ENCODE measurements at places on chromosomes 11 and 22. TPM values are rescaled to one million over a fixed set of nuclear protein-coding genes. Genes with fewer than 3 reads are reported as not detected.

- peak; percentile 58 for DNase-seq
Observed at GRCh38 chr11:33773404-33773986, 825 bp downstream of the FBXO3 start.

DNA sequence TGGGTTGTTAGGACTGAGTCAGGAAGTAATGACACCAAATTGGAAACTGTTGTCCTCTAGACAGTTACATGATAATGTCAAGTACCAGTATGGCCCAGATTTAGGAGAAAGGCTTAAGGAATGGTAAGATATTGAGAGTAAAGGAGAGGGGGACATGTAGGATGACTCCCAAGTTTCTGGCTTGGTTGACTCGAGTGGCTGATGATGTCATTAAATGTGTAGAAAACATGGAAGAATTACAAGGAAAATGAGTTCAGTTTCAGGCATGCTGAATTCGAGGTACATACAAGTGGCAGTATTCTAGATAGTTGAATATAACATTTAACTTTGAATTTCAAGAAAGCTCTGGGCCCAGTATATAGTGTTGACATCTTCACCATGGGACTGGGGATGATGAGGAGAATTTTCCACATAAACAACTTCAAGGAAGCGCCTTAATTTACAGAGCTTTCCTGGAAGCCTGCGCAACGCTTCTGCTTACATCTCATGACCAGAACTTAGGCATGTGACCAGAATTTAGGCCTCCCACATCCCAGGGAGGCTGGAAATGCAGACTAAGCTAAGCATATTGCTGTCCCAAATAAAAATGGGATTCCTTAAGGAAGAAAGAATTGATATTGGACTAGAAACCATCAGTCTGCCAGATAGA, 3.8 kb downstream of the CFAP300 start:
- no peak for DNase-seq

DNA sequence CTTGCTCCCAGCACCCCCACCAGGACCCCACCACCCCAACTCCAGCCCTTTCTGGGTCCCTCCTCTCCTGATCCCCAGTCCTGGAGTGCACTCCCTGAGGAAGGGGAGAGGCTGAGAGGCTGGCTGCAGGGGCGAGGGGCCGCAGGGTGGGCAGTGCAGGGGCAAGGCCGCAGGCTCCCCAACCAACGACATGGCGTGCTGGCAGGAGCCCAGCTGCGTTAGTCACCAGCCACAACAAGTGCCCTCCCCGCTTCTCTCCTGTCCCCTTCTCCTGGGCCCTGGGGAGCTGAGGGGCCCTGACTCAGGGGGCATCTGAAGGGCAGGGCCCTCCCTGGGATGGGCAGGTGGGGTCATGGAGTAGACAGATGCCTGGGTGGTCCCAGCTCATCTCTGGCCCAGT, 2.3 kb downstream of the CABP7 start:
- DNase-seq, result peak; percentile 20

DNA sequence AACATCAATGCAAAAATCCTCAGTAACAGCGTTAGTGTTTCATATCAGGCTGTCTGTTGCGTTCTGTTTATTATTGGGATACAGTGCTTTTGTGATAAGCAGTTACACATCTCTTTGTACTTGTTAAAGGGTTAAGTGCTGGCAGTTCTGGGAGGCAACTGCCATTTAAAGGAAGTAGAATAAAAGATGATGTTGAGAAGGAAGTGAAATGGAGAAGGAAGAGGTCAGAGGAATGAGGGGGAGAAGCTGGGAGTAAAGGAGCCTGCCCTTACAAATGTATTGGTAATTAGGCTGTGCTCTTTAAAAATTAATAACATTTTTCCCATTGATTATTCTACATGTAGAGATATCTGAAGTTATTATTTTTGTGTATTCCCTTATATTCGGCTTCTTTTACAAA, 674.7 kb downstream of the NTM start:
- no peak for DNase-seq

- DNase-seq, result no peak
Observed at GRCh38 chr22:34842630-34843029, 223.3 kb upstream of the ISX start.

DNA sequence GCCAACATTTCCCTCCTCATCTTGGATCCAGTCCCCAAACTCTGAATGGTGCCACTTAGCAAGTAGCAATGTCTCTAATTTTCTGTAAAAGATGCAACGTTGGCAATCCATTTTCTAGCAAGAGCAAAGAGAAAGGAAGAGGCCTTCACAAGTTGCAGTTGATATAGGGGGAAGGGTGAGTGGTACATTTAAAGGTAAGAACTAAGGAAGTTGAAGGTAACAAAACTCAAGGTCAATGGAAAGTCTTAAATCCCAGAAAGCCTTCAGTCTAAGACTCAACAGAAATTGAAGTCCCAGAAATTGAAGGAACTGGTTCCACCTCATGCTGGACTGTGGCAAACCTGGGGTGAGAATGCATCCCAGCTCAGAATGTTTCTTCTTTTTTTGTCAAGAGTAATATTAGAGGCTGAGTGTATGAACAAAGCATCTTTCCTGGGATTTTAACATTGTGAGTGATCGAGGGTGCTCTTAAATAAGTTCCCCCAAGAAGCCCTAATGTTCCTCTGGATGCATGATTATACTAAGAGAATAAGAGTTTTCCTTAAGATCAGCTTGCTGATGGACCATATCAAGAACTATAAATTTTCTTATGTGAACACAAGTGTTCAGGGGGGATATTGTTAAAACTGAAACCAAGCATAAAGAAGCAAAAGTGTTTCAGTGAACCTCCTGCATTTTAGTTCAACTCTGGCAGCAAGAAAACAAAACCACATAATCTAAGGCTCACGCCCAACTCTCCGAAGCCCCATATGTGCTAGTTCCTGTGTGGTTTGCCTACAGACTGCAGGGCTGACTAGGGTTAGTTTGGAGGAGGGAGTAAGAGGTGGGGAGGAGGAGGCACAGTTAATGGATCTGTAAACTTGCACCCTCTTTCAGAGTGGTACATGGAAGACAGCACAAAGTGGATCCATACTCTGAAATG, at the start of gene GRAP2:
Gene GRAP2, plus strand, starts transcription at position 779 of the 922 bp plus-strand sequence. CDS start 46,023 bp downstream, outside the sequence.
- no peak for DNase-seq

GRCh38 chr11:13354335-13354734, 76.7 kb downstream of the BMAL1 start:
- DNase-seq, result peak; percentile 30

DNA sequence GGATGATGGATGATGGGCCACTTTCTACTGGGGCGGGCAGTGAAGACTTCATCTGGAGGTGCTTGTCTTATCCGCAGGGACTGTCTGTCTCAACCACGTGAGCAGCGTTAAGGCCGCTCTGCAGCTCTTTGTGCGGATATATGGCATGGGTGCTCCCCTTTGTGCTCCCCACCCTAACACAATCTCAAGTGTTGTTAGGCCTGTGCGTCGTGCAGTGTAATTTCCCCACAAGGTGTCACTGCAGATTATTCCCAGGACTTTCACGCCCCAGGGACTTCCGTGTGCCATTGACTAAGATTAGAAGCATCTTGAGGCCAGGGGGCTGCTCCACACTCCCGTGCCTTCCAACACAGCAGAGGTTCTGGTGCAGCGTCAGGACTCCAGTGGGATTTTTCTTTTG, 65.3 kb downstream of the TBC1D22A start:
- no peak for DNase-seq

- no peak for DNase-seq
Observed at GRCh38 chr11:47187723-47188122, 1.5 kb upstream of the PACSIN3 start.

DNA sequence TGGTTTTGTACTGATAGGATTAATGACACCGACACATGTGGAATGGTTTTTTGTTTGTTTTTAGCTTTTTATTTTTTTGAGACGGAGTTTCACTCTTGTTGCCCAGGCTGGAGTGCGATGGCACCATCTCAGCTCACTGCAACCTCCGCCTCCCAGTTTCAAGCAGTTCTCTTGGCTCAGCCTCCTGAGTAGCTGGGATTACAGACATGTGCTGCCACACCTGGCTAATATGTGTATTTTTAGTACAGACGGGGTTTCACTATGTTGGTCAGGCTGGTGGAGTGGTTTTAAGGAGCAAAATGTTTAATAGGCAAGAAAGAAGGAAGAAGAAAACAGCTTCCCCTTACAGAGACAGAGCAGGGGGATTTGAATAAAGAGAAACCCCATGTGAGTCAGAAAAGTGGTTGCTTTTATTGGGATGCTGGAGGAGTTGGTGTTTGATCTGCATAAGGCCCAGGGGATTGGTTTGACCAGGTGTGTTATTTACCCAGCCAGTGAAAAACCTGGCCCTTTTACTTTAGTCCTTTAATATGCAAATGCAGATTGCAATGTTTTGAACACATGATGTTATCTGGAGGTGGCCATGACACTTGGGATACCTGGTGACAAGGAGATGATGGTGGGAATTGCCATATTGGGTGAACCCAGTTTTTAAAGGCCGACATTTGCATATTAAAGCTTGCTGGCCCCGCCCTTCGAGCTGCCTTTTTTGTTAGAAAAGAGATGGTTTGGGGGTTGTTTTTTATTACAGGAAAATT, 24.3 kb downstream of the SUSD2 start:
- DNase-seq, result no peak

DNA sequence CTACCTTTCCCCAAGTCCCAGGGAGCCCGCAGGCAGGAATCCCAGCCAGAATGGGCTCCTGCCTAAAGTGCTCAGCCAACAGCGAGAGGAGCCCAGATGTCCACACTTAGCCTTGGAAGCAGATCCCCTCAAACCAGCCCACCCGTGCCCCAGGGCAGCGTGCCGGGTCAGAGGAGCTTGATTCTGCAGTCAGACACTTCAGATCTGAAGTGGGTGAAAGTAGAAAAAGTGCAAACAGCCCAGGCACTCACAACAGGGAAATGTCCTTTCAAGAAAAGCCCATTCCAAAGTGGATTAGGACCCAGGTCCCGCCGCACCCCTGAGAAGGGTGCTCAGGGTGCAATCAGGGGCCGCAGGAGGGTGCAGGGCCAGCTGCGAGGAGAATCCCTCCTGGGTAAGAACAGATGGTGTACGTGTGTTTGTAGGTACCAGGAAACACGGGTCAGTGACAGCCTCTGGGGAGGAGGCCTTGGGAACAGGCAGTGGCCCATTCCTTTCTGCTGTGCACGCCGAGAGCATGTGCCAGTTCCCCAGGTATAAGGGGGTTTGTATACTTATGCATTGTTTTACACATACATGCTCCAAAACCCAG, 17.7 kb downstream of the ELFN2 start:
- no peak for DNase-seq

GRCh38 chr11:8156877-8157276, 11.9 kb downstream of the RIC3 start:
- no peak for DNase-seq

- no peak for DNase-seq
Observed at GRCh38 chr11:113449743-113450142, 25.5 kb downstream of the DRD2 start.

DNA sequence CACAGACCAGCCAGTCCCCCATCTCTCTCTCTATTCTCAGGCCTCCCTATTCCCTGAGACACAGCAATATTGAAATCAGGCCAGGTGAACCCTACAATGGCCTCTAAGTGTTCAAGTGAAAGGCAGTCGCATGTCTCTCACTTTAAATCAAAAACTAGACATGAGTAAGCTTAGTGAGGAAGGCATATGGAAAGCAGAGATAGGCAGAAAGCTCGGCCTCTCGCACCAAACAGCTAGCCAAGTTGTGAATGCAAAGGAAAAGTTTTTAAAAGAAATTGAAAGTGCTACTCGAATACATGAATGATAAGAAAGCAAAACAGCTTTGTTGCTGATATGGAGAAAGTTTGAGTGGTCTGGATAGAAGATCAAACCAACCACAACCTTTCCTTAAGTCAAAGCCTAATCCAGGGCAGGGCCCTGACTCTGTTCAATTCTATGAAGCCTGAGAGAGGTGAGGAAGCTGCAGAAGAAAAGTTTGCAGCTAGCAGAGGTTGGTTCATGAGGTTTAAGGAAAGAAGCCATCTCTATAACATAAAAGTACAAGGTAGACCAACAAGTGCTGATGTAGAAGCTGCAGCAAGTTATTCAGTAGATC, 19.8 kb upstream of the MPZL2 start:
- no peak for DNase-seq

- DNase-seq, result peak; percentile 25
Observed at GRCh38 chr22:26804911-26805539, 147.6 kb downstream of the MIAT start.

UPK2 gene
- total RNA-seq, result not detected

CCDC81 gene
- total RNA-seq, result under 0.01 TPM

INTS4 gene
- 27.3 TPM for total RNA-seq

ISX gene
- not detected for total RNA-seq

KLHDC7B gene
- total RNA-seq, result not detected

CRACR2B gene
- total RNA-seq, result 0.38 TPM

NPTXR gene
- total RNA-seq, result 2.7 TPM

PLAAT4 gene
- 0.65 TPM for total RNA-seq
